NCI-H510A treated with DMSO at 0.1 percent for 48 hours (cell line): ENCODE measurements at places on chromosomes 6 and 20.

DNA sequence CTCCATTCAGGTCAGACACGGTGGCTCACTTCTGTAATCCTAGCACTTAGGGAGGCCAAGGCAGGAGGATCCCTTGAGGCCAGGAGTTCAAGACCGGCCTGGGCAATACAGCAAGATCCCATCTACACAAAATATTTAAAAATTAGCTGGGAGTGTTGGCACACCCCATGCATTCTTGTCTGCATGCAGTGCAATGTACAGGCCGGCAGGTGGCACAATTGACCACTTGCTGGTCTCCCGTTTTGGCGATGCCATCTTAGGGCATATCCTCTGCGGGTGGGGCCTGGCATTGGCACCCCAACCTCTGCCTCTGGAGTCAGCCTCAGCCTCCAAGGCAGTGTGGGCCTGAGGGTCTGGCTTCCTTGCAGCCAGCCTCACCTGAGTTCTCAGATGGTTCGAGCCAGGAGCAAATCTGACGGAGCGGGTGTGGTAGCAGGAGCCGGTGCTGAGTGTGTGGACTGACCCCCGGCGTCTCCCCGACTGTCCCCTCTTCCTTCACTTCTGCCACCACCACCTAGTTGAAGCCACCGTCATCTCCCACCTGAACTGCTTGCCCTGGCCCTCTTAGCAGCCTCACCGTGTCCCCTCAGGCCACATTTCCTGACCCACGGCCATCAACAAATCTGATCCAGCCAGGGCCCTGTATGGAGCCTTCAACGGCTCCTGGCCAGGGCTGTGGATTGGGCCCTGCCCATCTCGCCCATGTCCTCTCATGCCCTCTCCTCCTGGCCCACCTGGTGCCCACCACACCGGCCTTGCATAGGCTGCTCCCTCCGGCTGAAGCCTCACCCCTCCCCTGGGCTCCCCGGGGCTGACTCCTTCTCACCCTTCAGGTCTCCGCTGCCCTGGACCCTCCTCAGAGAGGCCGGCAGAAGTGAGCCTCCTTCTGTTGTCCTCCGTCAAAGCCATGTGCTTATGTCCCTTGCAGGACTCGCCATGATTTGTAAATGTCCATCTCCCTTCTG is 44.0 kb downstream of the EFCAB8 start:
- DNase-seq, result peak; percentile 42

GRCh38 chr6:77159730-77160129 is 303.6 kb downstream of the HTR1B start:
- no peak for DNase-seq

DNA sequence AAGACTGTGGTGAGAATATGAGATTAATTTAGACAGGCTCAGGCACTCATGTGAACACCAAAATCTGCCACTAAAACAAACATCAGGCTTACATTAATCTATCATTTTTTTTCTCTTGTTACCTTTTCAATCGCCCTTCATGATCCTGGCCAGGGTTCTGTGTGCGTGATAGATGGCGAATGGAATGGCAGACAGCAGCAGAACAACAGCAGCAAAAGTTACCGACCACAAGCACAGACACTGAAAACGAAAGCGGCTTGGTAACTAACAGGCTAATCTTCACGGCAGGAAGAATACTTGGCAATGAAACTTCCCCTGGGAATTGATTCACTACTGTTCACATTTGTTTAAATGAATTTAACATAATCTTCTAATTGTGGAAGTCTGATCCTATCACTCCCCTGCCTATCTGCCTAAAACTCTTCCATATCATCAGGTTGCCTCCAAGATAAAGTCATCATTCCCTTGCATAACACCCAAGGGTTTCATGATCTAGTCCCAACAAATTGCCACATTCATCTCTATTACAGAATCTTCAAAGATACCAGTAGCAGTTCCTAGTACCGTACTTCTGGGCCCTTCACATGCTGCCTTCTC is 28.7 kb downstream of the PTPRK start:
- DNase-seq, result no peak

GRCh38 chr6:157405986-157406385 is 25.0 kb downstream of the ZDHHC14 start:
- no peak for DNase-seq

DNA sequence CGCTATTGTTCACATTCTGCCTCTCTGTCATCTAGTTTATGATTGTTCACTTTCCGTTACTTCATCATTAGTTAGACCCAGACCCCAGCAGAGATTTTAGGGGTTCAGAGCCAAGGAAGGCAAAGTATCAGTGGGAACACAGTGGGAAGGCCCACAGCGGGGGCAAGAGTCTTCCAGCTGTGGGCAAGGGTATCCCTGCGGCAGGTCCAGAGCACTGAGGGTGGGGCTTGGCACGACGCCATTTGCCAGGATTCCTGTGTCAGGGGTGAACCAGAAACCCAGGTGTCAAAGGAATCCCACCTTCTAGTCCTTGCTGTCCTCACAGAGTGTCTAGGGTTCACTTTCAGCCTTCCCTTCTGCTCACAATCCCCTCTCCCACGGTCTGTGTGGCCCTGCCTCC is 13.3 kb downstream of the RAET1E start:
- no peak for DNase-seq

GRCh38 chr20:63067266-63067635 is 60.5 kb upstream of the BHLHE23 start:
- no peak for DNase-seq

DNA sequence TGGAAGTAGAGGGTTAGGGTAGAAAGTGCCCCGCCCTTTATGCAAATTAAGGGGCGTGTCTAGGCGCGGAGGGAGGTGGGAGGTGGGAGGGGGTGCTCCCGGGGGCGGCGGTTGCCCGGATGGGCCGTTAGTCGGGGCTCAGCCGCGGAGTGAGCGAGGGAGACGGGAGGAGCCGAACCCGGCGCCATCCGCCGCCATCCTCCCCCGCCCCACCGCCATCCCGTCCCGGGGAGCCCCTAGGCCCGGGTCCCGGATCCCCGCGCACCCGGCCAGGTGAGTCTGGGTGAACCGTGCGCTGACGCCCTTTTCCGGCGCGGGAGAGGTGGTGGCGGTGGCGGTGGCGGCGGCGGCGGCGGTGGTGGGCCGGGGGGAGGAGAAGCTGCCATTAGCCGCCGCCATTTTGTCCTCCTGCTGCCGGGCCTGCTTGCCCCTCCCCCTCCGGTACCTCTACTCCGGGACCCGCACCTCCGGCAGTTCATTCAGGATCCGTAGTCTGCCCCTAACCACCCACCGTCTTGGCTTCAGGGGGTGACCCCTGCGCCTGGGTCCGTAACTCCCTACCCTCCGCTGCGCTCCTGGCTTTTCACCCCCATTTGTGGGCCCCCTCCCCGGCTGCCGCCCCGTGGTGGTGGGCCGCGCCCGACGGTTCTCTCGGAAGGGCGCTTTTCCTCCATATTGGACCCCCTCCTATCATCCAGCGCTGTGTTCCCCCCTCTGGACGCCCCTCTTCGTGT is at the start of gene PRRC2A:
PRRC2A (plus strand) TSS at position 130 of the 734 bp plus-strand sequence. CDS start 2,075 bp downstream, outside the sequence.
- DNase-seq, result peak; percentile 87

DNA sequence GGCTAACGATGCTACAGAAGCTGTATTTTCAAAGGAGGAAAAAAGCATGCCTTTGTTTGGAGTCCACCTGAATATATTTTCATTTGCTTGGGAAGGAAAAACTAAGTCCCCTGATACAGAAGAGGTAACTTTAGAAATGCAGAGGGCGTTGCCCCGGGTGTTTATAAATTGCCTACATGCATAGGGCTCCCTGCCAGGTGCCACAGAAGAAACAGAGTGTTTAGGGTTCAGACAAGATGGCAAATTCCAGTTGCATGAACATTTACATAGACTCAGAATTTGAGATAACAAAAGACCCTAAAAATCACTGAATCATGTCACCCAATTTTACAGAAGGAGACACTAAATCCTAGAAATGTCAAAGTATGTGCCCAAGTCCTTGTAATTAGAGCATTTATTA is 19.9 kb downstream of the RIN2 start:
- DNase-seq, result no peak

DNA sequence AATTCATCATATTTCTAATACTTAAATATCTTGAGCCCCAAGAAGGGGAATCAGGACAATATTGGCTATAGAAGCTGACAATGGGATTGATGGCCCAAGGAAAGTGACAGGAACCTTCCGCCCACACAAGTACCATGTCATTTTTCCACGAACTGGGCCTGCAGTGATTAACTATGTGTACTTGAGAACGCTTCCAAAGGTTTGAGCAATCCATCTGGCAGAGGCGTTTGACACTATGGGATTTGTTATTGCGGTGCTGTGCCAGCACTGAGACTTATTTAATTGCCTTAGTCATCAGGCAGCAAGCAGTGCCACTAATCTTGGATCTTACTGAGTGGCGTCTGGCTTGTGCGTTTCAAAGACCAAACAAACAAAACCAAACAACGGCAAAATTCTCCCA is 135.6 kb upstream of the UST start:
- no peak for DNase-seq

DNA sequence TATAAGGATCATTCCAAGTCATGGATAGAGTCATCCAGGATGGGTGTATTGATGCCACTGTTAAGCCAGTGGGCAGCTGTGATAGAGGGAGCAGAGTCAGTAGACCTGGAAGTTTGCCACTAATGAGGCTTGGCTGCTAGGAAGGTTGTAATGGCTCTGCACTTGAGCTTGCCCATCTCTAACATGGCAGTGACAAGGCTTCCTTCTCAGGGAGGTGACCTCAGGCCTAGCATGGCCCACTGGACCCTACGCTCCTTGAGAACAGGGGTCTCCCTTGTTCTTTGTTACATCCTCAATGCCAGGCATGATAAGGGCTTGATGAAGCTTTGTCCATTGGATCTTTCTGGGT is 155.1 kb downstream of the CD83 start:
- DNase-seq, result no peak

DNA sequence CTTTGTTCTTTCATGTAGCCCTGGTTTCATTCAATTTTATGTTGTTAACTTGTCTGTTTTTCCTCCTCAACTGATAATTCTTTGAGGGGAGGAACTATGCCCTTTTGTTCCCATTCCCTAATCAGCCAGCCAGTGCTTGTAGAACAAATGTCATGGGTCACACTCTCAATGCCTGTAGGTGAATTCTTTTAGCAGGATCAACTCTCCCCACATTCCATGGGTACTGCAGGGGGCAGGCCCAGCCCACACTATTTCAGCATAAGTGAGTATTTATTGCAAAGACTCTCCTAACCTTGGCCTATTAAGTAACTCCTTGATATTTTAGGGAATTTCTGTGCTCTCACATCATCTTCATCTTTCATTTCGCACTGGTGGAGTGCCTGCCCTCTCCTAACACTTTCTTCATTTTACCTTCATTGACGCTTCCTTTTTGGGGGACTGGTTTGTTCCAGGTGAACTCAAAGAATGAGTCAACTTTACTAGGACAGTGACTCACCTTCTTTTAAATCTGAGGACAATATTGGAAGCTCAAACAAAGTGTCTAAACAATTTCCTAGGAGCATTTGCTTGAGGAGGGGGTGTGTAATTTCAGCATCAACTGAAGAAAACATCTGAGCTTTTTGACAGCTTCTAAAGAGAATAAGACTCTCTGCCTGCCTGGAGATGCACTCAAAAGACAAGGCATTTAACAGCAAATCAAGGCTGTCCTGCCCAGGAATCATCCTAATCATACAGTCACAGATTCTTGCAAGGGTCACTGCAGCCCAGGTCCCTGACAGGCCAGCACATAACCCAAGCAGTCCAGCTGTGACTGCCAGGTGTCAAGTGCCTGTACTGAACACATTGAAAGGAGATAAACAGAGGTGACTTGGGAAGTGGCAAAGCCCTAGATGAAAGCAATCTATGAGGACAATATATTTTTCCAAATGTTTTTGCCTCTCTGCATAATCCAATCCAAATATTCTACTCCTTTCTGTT is 263.9 kb upstream of the PRND start:
- no peak for DNase-seq

DNA sequence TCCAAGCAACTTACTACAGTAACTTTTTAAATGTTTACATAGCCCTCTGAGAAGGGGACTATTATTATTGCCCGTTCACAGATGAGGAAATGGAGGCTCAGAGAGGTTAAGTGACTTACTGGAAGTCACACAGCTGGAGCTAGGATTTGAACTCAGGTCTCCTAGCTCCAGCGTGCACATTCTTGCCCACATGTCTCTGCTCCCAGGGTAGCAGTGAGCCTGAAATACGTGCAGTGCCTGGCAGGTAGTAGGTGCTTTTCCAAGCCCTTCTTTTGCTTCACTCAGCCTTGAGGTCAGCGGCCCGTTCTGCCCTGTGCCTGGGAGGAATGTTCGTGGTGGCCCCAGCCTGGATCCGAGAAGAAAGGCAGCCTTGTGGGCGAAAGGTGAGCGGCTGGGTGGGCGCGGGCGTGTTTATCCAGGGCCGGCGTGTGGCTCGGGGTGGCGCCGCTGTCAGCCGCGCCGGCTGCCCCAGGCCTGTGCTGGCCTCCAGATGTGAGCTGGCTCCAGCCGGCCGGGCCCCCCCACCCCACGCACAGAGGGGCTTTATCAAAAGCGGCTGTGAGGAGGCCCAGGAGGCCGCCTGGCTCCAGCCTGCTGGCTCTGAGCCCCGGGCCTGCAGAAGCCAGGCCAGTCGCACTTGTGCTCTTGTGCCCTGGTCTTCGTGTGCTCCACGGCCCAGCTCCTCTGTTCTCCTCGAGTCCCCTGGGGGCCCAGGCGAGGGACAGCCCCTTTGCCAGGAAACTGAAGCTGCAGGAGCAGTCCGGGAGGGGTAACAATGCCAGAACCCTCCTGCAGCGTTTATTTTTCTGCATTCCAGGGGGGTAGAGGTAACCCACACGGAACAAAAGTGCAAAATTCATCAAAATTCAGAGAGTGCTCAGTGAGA is 58.1 kb downstream of the UBE2V1 start:
- no peak for DNase-seq

DNA sequence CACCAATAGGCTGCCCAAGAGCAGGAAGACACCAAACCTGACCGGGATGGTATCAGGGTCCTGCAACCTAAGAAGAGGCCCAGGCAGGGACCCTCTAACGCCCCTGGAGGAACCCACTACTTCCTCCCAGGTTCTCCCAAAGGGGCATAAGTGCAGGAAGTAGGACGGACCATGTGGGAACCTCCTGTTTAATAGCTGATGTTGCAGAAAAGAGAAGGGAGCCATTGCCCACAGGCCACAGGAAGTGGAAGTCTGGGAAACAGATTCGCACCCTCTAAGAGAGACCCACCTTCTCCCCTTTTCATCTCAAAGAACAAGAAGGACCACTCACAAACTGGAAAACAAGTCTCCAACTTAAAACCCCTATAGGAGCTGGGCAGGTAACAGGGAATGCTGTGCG is 18.1 kb downstream of the PREX1 start:
- no peak for DNase-seq

DNA sequence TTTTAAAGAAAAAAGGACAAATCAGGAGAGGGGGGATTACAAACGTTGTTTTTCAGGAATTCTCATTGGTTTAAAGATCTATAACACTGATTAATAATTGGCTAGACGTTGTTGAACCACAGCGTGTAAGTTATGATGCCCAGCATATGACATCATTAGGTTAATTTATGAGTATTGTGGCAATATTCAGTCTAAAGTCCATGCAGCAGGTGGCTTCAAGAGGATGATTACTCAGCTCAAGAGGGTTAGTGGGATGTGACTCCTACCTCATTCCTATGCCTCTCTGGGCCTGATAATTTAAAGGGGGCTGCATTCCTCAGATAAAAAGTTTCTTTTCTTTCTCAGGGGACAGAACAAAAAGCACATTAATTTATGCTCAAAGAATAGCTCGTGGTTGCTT is 1309.0 kb downstream of the EPHA7 start:
- DNase-seq, result peak; percentile 73

DNA sequence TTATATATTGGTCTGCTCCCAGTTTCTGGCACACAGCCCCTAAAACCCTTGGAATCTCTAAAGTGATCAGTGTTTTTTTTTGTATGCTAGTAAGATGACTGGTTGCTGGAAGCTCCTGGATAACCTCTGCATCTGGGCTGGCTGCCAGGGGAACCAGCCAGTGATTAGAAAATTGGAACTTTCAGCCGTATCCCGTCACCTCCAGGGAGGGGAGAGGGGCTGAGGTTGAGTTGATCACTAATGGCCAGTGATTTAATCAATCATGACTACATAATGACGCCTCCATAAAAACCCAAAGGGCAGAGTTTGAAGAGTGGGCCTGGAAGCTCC is 48.0 kb upstream of the NOP56 start:
- no peak for DNase-seq
